ENCODE measurements at places on chromosomes 11 and 22.

- DNase-seq: no peak
Measured at GRCh38 chr22:42287174-42287890, 16.9 kb upstream of the TCF20 start.

DNA sequence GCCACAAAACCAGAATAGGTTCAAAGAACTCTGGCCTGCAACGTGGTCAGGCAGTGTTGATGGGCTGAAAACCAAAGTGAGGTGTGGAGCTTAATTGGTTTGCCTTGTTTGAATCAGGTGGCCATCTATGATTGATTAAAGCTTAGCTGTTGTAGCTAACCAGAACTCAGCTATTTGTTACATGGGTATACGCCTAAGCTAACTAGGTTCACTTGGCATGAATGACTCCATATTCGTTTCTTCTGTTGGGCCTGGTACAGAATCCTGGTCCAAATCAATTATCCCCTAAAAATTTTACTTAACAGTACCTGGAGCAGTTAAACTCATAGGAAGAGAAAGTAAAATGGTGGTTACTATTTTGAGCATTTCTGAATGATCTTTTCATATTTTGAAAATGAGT is 7.7 kb upstream of the BAIAP2L2 start:
- no peak for DNase-seq

DNA sequence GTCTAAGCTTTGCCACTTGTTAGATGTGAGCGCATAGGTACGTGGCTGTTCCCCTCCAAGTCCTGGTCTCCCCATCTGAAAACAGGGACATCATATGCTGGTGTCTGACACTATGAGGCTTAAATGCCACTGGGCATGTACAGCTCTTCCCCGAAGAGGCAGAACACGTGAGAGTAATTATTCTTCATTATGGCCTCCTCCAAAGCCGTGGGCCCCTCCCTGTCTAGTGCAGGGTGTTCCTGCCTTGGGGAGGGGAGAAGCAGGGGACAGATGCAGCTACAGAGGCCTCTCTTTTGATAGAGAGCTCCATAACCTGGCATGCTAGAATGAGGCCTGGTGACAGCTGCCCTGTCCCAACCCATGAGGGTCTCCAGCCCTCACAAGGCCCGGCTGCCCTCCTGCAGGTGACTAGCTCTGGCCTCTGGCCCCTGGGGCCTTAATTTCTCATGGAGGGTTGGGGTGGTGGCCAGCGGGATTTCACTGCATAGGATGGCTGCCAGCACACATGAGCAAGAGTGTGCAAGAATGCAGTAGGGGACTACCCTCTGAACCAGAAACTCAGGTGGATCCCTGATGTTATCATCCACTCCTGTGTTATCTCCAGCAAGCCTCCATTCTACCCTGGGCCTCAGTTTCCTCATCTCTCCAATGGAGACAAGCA is 334.6 kb downstream of the MN1 start:
- no peak for DNase-seq

GRCh38 chr22:43449205-43449830 is 37.5 kb downstream of the MPPED1 start:
- no peak for DNase-seq

GRCh38 chr11:86508604-86509587 is 134.2 kb downstream of the CCDC81 start:
- DNase-seq: no peak

- no peak for DNase-seq
Measured at GRCh38 chr11:121589946-121590537, 137.3 kb upstream of the SORL1-AS1 start.

All from stimulated activated CD4-positive, alpha-beta T cell treated with anti-CD3 and anti-CD28 coated beads, Interleukin-1b, Interleukin-23, amount 100 ng/mL, for 1 hour (primary cell).